ENCODE measurements at places on chromosomes 13 and 19.

- DNase-seq: no peak
Measured at GRCh38 chr13:31081316-31081715, 80.4 kb downstream of the HSPH1 start.

DNA sequence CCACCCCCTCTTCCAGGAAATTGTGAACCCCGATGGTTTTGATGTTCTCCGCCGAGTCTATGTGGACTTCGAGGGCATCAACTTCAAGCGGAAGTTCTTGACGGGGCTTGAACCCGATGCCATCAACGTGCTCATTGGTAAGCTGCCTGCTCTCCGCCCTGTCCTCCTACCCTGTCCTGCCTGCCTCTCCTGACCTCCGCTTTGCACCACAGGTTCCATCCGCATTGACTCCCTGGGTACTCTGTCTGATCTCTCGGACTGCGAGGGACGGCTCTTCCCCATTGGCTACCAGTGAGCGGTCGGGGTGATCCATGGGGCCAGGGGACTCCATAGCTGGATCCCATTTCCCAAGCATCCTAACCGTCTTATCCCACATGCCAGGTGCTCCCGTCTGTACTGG, 11.9 kb downstream of the IGFLR1 start:
- DNase-seq: no peak

DNA sequence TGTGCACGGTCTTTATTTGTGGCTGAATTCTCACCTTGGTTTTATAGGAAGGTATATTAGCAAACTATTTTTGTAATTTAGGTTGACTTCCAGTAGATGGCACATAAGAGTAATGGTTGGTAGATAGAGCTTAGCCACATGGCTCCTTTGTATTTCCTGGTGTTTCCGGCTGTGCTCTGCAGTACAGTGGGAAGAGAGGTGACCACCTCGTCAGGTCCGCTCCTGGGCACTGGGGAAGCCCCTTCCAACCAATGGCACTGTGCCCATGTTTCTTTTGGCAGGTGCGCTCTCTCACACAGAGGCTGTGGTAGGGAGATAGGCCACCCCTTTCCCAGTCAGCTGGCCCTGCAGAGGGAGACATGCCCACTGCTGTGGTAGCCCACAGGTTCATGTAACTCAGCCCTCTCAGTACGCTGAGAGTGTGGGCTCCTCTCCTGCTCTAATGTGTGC, 74.3 kb upstream of the ATP12A start:
- no peak for DNase-seq

DNA sequence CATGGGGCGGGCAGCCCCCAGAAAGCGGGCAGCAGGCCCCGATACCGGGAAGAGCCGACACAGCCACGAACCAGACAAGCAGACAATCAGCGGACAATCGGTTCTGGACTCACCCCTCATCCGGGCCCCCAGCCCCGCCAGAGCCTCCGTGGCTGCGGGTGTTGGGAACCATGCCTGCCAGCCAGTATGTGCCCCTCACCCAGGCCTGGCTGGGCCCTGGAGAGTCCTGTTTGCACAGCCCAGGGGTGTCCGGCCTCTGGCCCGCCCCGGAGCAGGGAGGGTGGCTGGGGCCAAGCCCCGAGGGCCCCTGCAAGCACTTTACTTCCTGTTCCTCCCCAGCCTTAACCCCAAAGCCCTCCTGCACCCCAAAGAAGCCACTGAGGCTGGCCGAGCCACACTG, 7.8 kb downstream of the PODNL1 start:
- DNase-seq: no peak

DNA sequence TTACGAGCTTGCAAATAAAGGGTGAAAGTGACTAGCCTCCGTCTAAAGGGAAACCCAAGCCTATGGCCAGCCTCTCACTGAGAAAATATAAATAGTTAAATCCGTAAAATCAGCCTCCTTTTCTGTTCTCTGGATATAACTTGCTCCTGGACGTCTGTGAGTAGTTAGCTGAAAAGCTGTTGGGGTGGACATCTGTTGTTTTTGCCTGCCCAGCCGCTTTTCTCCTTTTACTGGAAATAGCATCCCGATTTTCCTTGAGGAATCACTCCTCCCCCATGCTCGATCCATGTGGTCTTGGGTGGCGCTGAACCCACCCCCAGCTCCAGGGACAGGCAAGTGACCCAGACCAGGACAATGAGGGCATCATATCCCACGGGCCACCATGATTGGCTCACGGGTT, 291.5 kb upstream of the ZNF507 start:
- no peak for DNase-seq

DNA sequence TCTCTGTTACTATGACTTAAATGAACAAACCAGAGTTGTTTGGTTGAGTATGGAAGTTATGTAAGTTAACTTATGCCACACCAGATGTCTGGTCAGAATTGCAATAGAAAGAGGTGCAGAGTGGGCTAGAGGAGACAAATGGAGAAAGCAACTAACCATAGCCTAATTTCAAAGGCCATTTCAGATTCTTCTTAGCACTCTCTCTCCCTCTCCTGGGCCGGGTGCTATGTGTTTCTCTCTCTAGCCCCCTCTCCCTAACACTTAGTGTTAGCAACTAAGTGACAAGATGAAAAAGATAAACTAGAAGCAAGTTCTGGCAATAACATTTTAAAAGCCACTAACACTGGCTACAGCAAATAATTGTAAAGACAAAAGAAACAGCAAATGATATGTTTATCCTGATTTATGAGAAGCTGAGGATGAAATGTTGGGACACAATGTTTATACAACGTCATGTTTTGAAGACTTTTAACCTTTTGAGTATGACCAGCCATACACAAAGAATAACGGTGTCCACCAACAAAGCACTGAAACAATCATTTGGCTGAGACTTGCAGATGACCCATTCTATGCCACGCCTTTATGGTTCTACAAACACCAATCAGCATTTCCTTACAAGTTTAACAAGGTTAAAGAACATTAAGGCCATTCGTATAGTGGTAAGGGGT, 18.6 kb downstream of the SERPINE3 start:
- DNase-seq: no peak

DNA sequence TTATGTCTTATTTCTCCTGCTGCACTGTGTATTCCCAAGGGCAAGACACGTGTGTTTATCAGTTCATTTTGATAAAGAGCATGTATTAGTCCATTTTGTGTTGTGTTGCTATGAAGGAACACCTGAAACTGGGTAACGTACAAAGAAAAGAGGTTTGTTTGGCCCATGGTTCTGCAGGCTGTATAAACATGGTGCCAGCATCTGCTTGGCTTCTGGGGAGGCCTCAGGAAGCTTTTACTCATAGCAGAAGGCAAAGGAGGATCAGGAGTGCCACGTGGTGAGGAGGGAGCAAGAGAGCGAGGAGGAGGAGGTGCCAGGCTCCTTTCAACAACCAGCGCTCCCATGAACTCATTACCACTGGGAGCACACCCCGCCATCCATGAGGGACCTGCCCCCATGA, 214.0 kb downstream of the UQCRFS1 start:
- DNase-seq: no peak

GRCh38 chr19:6576869-6577475, 14.0 kb downstream of the CD70 start:
- DNase-seq: no peak

- DNase-seq: no peak
Measured at GRCh38 chr13:37561031-37561430, 37.5 kb downstream of the POSTN start.

DNA sequence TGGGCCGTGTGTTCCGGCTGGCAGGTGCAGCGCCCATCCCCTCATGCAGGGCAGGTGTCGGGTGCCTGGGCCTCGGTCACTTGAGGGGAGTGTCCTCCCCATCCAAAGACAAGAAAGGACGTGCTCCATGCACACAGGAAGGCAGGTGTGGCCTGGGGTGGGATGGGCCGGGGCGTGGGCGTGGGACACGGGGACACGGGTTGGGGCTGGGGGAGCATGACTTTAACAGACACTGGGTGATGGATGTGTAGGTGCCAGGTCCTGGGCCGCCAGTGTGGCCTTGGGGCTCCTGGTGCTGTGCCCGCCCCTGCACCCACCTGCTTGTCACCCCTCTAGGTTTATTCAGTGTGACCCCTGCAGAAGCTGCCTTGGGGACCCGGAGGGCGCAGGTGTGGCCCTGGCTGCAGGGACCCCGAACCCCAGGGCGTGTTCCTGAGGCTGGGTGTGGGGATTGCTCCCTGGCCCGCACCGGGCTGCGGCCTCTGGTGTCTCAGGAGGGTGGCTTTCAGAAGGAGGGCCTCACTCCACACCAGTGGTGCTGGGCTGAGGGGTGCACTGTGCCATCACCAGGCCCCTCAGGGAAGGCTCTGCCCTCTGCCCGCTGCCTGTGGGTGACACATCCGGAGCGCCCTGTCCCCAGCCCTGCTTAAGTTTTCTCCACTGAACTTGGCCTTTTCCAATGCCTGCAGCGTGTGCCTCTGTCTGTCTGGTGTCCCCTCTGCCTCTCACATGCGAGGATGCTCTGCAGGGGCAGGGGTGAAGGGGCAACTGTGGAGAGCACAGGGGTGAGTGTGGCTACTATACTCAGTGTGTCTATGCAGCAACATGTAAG, 5.2 kb downstream of the TMEM255B start:
- DNase-seq: no peak

DNA sequence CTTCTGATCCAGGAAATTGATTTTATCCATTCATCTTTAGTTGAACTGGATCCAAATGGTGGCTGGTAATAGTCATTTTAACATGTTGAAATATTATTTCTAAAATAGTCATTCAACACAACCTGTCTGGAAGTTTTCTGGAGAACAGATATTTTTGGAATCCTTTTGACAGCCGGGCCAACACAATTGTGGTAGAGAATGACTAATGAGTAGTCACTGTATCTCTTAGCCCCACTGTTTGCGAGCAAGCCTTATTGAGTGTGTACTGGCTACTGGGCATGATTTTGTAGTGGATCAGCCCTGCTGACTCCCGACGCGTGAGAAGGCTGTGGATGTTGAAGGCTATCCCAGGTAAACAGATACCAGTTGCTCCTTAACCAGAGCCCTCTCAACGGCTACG, 383.4 kb downstream of the ZNF536 start:
- DNase-seq: no peak

DNA sequence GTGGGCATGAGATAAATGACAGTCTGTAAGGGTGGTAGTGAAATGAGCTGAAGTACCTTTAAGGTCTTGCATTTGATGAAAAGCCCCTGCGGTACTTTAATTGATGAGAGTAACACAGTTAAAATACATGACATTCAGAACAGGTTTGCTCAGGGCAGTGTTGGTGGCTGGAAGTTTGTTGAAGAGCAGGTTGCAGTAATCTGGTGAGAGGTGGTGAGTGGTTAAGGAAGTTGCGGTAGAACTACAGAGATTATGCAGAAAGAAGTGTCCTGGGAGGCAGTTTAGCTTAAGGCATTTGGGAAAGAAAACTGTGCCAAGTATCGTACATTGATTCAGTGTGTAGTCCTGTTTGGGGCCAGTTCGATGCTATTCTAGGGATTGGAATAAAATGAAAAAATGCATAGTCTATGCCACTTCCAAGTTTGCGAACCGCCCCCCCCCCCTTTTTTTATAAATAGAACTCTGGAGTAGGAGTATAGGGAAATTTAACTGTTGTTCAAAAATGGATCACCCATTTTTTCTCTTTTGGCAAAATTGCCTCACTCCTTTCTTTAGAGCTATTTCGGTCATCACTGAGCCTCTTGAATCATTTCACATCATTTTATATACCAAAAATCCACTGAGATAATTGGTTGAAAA, 42.7 kb downstream of the SLAIN1 start:
- no peak for DNase-seq

GRCh38 chr13:106449096-106449495, 86.4 kb downstream of the EFNB2 start:
- DNase-seq: no peak

All from cortex of kidney (tissue), 1 donor.